Activated naive CD8-positive, alpha-beta T cell treated with anti-CD3 and anti-CD28 coated beads, Interleukin-2, amount 50 U/mL, for 16 hours (primary cell): ENCODE measurements at places on chromosomes 12 and 14.

DNA sequence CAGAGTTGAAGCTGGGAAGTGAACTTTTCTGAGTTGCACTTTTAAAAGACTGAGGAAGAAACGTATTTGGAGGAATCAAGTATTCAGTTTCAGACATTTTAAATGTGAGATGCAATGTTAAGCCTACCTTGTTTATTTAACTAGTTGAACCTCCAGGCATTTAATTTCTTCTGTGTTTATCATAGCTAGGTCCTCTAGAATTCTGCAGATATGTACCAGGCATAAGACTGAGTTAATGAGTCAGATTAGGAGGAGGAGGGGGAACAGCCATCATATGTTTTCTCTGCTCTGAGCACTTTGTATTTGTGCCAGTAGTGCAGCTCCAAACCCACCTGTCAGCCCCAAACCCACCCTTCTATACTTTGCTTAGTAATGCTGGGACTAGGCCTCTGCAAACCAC, 16.4 kb upstream of the SAMD4A start:
- no peak for DNase-seq

GRCh38 chr12:58657190-58657589, 263.1 kb downstream of the LRIG3 start:
- no peak for DNase-seq

- no peak for DNase-seq
These were observed 101.4 kb downstream of the DUSP16 start for GRCh38 chr12:12460935-12461922.

GRCh38 chr14:50860478-50861086, 11.3 kb upstream of the ABHD12B start:
- peak; percentile 77 for DNase-seq

DNA sequence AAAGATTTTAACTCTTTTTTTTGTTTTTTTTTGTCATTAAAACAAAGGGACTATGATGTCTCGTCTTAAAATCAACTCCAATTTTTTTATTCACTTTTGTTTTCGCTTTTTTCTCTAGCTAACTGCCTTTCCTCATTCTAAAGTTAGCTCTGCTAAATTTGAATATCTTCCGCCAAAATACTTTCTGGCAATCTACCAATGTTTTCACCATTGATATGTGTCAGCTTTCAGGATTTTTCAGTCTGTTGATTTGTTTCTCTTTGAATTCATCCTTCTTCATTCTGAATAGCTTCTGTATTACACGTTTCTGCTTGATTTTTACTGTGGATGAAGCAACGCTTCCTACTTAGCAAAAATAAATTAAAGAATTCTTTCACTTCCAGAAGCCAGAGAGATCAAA, 38.7 kb upstream of the NOVA1 start:
- DNase-seq: no peak

GRCh38 chr12:114313910-114314309, 92.0 kb downstream of the TBX5 start:
- DNase-seq: no peak

DNA sequence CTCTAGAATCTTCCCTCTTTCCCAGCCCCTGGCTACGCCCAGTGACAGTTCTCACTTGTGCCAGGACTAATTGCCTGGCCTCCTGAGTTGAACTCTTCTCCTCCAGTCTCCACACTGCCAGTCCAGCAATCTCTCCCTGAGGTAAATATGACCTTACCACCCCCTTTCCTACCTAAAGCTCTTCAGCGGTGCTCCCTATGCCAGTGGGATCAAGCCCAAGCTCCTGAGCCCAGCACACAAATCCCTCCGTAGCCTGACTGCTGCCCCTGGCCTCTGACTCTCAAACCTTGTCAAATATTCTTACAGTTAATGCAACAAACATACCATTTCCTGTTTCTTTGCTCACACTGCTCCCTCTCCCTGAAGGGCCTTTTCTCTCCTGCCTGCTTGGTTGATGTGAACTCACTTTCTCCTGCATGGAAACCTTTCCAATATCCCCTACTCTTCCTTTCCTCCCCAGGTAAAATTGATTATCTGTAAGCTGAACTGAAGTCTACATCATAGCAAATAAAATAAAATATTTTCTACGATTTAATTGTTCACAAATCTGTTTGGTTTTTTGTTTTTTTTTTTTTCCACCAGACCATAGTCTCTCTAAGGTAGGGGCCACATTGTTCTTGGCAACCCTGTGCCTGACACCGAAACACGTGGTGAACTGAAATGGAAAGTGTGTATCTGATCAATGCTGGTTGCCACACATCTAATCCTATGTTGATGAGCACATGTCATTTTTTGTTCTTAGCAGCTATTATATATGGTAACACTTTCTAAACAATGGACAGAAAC, 147.5 kb downstream of the SLC38A6 start:
- DNase-seq: no peak

- no peak for DNase-seq
These were observed 28.8 kb downstream of the CLMN start for GRCh38 chr14:95290871-95291431.

- DNase-seq: no peak
These were observed 1000.2 kb downstream of the LRFN5 start for GRCh38 chr14:42606839-42607238.

- DNase-seq: no peak
These were observed 210.4 kb downstream of the CHST11 start for GRCh38 chr12:104667139-104667538.

DNA sequence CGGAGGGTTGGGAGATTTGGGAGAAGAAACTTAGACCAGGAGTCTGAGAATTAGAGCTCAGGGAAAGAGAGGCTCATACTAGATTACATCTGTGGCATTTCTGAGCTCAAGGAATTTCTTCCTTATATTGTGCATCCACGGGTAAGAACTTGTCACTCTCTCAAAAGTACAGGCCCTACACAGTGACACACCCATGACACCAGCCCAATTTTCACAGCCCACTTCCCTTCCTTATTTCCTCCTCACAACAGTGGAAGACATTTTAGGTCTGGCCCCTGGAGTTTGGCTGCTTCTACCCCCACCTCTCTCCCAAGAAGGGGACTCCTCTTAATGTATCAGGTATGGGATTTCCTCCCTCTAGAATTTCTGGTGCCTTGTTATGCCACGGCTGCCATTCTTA, 9.2 kb upstream of the ZNF385A start:
- no peak for DNase-seq

GRCh38 chr14:61033855-61034254, 52.8 kb downstream of the SLC38A6 start:
- no peak for DNase-seq

- no peak for DNase-seq
These were observed 75.4 kb downstream of the WDR20 start for GRCh38 chr14:102215071-102215470.

GRCh38 chr14:75120541-75121291, 6.1 kb downstream of the NEK9 start:
- DNase-seq: no peak

- no peak for DNase-seq
These were observed 92.8 kb upstream of the PTHLH start for GRCh38 chr12:28065374-28065773.

DNA sequence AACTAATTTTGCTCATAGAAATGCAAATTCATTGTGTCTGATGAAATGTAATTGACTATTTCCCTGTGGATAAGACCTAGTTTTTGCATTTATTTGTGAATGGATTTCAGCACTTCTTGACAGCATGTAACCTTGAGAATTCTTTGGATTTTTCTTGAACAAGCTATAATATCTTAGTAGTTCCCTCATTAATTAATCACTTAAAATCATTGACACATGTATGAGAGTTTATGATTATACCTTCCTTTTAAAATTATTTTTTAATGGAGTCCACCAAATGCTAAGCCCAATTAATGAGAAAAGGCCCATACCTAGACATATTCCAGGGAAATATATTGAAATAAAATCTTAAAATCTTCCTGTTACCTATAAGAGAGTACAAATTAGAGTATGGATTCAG, 16.8 kb downstream of the GLIPR1L2 start:
- DNase-seq: no peak

DNA sequence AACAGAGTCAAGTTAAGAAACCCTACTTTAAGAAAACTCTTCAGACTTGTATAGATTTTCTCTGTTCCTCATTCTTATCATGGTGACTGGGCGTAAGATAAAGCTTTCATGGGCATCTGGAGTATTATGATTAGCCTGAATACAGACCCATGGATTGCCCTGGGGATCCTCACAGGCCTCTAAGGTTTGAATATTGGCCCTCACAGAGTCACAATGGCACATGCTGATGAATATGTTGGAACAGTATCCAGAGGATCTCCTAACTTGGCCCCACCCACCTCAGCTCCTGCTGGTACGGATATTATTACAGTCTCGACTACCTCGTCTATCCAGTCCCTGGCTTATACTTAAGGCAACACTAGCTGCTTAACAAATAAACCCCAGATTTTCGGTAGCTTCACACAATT, 8.1 kb downstream of the OSBPL8 start:
- DNase-seq: no peak

DNA sequence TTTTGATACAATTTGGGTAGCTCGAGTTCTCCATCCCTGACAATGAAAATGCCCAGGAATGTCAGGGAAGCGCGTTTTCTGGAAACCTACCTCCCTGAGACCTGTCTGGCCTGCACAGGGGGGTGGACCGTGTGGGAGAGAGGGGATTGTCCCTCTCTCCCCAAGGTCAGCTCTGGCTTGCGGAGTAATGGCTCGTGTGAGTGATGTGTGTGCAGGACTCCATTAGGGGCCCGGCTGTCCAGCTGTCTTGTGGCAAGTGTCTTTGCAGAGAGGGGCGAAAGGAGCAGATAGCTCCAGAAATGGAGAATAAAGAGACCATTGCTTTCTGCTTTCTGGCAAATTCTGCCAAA, 215.3 kb downstream of the CHST11 start:
- DNase-seq: no peak

GRCh38 chr14:50676814-50677516, 8.9 kb upstream of the SAV1 start:
- DNase-seq: no peak

DNA sequence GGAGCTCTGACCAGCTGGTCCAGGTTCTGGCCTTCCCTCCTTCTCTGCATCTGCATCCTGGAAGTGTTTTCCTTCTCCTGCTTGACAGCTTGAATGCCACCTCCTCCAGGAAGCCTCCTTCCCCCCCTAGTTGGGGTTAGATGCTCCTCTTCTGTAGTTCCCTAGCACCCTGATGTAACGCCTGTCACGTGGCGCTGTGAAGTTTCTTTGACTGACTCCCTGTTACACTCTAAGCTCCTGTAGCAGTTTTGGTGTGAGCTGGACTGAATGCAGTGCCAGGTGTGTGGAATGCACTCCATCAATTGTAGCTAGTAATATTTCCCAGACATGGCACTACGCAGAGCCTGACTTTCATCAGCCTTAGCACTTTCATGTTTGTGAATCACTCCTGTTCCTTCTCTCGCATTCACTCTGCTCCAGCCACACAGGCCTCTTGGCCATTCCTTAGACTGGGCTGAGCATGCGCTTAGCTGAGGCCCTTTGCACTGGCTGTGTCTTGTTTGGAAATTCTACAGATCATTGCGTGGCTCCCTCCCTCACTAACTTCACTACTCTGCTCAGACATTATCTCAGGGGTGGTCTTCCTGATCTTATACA, 2.1 kb upstream of the FAIM2 start:
- DNase-seq: no peak

- DNase-seq: no peak
These were observed 21.3 kb upstream of the TSPAN9 start for GRCh38 chr12:3055704-3056467.

- no peak for DNase-seq
These were observed 93.7 kb downstream of the HMGA2 start for GRCh38 chr12:65918021-65918420.

- no peak for DNase-seq
These were observed 253.8 kb downstream of the TTC8 start for GRCh38 chr14:89078021-89078795.

DNA sequence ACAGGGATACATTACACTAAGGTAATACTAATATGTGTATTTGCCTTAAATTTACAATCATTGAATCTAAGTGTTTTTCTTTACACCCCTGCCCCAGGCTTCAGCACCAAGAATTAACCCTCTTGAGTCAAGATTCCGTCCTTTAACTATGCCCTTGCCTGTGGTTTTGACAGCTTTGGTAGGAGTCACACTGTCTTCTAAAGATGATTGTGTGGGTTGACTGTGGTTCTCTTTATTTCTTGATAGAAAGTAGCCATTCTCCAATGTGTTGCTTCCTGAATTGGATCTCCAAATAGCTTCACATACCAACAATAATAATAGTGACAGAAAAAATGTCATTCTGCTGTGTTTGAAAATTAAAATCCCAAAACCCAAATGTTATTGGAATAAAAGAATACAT, 3.6 kb downstream of the CLEC7A start:
- no peak for DNase-seq

DNA sequence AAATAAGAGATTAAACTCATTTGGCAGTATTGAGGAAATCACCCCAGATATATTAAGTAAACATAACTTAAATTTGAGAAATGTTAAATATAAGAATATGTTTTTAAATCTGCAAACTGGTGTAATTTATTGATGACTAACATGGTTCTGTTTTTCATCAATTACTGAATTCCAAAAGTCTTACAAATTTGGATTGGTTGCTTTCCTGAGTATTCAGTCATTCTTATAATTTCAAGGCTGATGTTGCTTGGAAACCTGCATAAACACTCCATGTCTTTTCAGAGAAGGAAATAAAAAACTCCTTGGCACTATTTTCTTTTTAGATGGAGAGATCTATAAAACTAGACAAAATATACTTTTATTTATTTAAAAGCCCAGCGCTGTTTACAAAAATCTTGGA, 71.7 kb downstream of the NOVA1 start:
- no peak for DNase-seq

GRCh38 chr14:90632451-90632850, 183.8 kb downstream of the TTC7B start:
- DNase-seq: no peak

DNA sequence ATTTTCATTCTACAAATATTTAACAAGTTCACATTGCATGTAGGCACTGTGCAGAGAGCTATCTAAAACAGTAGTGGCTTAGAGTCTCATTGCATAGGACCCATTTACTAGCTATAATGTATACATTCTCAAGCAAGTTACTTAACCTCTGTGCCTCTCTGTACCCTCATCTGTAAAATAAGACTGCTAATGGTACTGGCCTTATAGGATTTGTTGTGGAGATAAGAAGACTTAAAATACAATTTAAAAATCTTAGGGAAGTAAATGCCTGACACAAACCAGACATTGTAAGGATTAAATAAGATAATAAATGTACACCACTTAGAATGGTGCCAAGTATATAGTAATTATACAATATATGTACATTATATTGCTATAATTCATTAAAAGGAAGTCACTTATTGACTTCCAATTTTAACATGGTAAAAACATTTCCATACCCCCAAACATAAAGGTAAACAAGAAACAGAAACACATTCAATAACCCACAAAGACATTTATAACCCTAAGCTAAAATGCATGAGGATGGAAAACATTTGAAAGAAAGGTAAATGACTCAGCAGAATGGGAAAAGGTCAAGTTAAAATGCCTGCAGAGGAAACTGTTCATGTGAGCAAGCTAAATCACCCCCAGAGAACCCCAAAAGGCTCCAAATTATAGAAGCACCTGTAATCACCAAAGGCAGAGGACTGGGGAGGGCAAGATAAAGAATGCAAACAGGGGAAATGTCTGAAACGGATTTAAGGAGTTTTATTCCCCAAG, 30.8 kb downstream of the RPS6KA5 start:
- DNase-seq: no peak
